ENCODE measurements at places on chromosomes 1 and 21.

GRCh38 chr1:163656095-163656759 lies 334.5 kb downstream of the NUF2 start:
- no peak for DNase-seq

- peak; percentile 80 for DNase-seq
These were observed 52.8 kb upstream of the LYPLAL1 start for GRCh38 chr1:219120624-219121544.

DNA sequence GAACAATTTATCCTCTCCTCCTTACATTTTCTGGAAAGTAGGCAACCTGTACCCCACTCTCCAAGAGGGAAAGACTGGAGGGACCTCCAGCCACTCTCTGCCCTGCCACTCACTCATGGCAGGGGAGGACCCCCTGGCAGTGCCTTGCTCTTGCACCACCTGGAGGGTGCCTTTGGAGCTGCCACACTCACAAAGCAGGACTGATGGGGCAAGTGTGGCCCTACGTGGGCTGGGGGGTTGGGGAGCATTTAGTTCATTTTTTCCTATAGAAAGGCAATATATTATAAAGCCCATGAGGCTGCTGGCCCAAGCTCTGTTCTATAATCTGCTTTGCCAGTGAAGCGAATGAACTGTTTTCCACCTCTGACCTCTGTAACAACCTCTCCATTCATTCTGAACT lies 50.3 kb downstream of the GPR161 start:
- DNase-seq = no peak

DNA sequence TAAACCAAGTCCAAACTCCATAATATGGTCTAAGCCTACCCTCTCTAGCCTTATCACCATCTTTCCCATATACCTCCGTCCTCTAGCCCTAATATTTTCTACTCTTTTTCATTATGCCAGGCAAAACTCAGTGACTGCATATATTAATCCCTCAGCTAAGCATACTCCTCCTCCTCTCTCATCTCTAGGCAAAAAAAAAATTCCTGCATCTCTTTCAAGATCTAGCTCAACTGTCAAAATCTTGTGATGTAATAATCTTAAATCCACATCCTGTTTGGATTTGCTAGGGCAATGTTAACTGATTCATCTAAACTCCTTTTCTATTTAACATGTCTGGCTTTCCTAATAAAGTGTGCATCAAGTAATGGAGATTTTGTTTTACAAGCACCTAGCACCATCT lies 20.4 kb downstream of the PRPF38A start:
- no peak for DNase-seq

- no peak for DNase-seq
These were observed 8.2 kb upstream of the DYRK1A start for GRCh38 chr21:37358397-37358796.

DNA sequence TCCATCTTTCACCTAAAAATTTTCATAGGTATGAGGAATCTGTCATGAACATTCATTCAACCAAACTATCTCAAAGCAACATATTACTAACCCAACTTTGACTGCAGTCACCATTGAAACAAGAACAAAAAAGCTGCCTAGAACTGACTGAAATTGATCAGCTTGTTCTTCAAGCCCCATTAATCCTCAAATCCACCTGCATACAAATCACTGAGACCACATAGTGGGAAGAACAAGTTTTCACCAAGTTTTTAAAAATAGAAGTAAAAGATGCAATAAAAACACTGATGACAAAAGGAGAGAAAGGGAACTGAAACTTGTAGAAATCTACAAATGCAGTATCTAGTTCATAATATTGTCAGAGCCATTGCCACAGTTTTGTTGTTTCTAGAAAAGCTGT lies 6.1 kb downstream of the SORT1 start:
- DNase-seq = no peak

- DNase-seq = no peak
These were observed 252.5 kb upstream of the PLXNA2 start for GRCh38 chr1:208496467-208497371.

DNA sequence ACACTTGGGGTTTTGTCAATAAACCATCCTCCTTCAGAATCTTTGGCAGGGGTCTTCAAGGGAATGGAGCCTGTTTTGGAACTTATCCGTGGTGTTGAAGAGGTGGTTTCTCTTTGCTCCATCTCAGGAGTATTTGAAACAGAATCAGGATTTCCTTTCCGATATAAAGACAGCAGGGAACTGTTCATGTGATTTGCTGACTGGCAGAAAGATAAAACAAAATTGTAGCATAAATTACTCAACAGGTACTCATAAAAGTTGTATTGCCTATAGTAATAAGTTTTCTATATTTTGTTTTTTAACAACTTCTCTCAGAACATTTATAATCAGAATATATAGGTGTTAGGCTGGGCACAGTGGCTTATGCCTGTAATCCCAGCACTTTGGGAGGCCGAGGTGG lies 21.9 kb downstream of the NVL start:
- no peak for DNase-seq

DNA sequence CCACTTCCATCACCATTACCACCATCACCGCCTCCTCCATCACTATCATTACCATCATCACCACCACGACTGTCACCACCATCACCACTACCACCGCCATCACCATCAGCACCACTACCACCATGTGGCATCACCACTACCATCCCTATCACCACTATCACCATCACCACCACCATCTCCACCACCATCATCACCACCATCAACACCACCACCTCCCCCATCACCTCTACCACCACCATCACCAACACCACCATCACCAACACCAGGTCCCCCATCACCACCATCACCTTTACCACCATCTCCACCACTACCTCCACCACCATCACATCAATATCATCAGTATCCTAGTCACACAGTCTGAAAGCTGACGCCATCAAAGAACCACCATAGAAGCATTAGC lies 39.9 kb upstream of the RIPK4 start:
- no peak for DNase-seq

- DNase-seq = peak; percentile 78
These were observed 26.3 kb upstream of the ZNF648 start for GRCh38 chr1:182087719-182088350.

DNA sequence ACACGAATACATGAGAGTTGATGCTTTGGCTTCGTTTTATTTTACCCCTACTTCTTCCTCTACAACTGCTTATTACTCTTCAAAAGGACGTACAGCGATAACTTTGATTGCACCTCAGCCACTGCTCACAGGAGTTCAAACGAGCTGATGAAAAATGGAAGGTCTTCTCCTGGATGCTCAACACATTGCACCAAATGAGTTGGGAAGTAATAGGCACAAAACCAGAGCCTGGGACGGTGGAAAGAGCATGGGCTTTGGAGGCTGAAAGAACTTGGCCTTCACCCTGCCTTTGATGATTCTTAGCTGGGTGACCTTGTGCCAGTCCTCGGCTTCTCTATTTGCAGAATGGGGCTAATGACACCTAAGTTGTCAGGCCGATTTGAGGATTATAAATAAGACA lies 4.8 kb downstream of the CD53 start:
- DNase-seq = no peak

GRCh38 chr1:89466307-89466930 lies 58.2 kb upstream of the LRRC8B start:
- no peak for DNase-seq

DNA sequence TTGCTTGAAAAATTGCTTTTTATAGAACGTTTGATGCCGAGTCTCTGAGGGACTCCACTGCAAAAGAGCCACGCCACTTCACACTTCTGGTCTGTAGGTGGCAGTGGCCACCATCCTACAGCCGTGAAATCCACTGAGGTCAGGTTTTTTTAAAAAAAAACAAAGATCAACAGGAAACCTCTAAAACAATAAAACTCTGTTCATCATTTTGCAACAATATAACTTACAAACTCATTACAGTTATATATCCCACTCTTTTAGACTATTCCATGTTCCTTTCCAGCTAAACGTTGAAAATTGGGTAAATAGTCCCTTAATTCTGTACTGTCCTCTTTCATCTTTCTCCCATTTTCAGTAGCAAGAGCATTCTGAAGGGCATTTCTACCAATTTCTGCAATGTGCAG lies 64.6 kb upstream of the FMN2 start:
- no peak for DNase-seq

DNA sequence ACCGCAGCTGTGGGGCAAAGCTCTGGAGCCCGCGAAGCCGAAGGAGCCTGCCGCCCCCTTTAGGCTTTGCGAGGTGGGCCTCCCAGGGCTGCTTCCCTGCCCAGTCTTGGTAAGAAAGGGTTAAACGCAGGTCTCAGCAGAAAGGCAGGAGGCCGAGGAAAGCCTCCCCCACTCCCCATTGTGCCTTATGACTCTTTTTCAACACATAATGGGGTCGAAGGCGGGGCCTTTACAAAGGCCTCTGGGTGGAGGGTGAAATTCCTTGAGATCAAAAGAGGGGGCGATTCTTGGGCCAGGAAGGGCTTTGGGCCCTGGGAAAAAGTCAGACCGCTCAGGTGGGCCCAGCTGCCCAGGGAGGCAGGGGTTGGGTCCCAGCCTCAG lies 880 bp downstream of the ALPL start:
- DNase-seq = no peak

- no peak for DNase-seq
These were observed 32.3 kb downstream of the BCAS2 start for GRCh38 chr1:114549137-114549536.

GRCh38 chr1:46453449-46453848 lies 36.2 kb upstream of the DMBX1 start:
- no peak for DNase-seq

GRCh38 chr1:225891229-225891972 lies 2.5 kb upstream of the LEFTY1 start:
- no peak for DNase-seq

DNA sequence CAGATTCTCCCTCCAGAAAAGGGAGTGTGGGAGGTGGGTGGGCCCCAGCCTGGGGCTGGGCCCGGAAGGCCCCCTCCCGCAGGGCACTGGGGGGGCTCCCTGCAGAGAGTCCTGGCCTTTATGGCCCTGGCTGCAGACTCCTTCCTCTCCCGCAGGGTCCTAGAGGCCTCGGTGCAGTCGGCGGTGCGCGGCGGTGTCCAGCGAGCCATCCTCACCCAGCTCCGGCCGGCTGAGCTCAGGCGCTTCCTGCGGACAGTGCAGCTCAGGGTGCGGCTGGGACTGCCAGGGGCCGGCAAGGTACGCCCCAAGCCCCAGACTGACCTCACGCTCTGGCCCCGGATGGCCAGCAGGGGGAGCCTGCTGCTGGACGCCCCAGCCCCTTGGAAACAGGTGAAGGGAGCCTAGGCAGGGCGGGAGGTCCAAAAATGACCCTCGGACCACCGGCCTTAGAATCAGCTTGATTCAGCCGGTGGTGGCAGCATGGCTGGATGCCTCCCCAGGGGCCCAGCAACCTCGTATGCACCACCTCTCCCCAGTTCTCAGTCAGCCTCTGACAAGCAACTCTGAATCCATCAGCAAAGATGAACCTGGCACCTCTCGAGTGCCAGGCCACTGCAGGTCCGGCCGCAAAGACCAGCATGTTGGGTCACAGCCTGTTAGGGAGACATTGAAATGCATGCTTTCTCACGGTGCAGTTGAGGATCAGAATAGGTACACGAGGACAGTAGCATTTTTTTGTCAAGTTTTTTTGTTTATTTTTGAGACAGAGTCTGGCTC lies 20.6 kb downstream of the MTHFR start:
- DNase-seq = peak; percentile 88

DNA sequence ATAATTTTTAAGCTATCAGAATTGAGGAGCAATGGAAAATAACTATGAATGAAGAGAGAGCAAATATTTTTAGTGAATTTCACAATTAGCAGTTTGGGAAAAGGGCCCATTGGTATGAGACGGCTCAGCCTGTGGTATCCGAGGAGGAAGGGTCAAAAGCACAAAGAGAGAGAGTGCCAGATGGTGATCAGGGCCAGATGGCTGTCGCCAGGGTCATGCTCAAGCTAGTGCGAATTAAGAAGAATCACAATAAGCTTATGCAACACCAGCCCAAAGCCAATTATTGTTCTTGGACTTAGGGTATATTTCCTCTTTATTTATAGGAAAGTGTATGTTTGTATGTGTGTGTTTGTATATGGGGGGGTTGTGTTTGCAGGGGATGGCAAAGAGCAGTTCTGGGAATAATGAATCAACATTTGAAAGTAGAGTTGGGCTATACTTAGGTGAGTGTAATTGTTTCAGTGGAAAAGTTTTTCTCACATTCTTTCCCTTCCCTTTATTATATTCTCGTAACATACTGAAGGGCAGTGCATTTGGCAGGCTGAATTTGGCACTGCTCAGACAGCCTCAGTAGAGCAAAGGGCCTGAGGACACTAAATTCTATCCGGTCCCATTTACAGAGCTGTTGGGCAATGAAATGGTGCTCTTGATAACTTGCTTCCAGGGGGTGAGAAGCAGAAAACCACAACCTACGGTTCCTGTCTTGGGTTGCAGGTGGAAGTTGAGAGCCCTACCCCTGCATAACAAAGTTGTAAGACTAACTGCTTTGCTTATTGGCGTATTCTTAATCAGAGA lies 19.5 kb upstream of the DDR2 start:
- DNase-seq = no peak

- no peak for DNase-seq
These were observed 486.7 kb downstream of the OMA1 start for GRCh38 chr1:58059789-58060188.

- no peak for DNase-seq
These were observed 33.5 kb downstream of the VPS26C start for GRCh38 chr21:37233551-37234146.

GRCh38 chr1:211126622-211127021 lies 7.3 kb downstream of the KCNH1 start:
- no peak for DNase-seq

DNA sequence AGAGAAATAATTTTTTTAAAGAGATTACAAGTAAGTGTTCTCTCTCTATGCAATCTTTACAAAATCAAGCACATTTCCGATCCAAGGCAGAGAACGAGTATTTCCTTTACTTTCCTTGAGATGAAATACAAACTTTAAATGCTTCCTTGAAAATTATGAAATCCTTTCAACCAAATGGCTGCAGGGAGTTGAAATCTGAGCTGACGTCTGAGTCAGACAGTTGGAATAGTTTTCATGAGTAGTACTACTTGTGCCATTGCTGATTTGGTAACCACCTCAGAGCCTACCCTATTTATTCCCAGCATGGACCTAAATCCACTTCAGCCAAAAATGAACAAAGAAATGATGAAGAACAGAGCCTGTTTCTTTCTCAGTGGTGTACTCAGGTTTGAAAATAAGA lies 183.6 kb downstream of the GIPC2 start:
- DNase-seq = no peak

DNA sequence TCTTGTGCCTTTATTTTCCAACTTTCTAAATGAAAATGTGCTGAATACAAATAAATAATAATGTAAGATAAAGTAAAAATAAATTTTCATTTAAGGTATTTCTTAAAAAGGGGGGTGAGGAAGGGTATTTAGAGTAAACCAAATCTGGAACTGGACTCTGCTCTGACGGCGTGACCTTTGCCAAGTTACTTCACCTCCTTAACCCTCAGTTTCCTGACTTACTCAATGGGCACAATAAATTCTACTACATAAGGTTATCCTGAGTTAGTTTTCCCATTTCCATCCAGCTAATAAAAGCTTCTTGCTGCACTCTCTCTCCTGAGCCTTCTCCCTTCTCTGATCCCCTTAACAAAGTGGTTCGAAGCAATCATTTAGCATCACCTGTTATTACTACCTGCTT lies 93.9 kb downstream of the NID1 start:
- DNase-seq = no peak

DNA sequence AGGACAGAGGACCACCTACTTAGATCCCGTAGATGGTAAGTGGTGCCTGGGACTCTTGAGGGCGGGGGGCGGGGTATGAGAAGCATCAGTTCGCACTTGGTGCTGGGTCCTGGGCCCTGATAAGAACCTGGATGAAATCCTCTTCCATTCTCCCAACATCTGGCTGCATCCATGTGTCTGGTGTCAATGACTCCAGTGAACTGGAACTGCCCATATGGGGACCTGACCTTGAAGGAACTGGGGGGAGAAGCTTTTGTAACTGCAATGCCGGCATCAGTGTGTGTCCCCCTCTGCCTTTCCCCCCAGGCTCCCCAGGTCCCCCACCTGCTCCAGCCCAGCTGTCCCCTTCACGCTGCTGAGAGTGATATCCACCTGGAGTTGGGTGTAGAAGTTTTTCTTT lies 49.7 kb upstream of the EPB41 start:
- DNase-seq = no peak
